SJSA1 (cell line): ENCODE measurements at places on chromosomes 4 and X. TPM values are rescaled to one million over a fixed set of nuclear protein-coding genes. Genes with fewer than 3 reads are reported as not detected.
A peak's percentile ranks its signal among the peaks of the same experiment; 100 is the strongest.

- DNase-seq, result no peak
- H3K4me1 ChIP-seq, result no peaks in the 10 kb centered on the region
- no peak overlapping the region for H3K4me3 ChIP-seq
- no peaks in the 10 kb centered on the region for H3K27me3 ChIP-seq
- no peak overlapping the region for H3K27ac ChIP-seq
Measured at GRCh38 chr4:172751550-172751949, 417.1 kb upstream of the GALNT7 start.

DNA sequence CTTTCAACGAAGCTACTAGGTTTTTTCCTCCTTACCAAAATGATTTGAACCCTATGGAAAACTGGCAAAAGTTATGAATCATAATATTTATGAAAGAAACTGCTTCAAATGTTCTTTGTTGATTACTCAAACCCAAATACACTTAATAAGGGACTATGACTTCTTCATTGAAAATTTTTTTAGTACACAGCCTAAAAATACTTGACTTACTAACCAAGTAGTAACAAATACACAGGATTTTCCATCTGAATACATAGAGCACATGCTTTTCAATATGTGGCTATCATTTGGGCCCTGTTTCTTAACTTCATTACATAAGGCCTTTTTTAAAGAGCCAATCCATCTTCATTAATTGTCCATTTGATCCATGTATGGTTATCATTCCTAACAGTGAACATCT is 171.5 kb downstream of the FBXW7 start:
- peaks cover 13% of the 10 kb centered on the region for H3K4me1 ChIP-seq
- no peak for DNase-seq
- H3K27ac ChIP-seq, result no peak overlapping the region
- H3K27me3 ChIP-seq, result no peaks in the 10 kb centered on the region
- no peaks in the 10 kb centered on the region; the same call in 1 of the 2 replicates for H3K36me3 ChIP-seq

- no peak overlapping the region for H3K27ac ChIP-seq
- no peak overlapping the region for H3K4me3 ChIP-seq
- H3K36me3 ChIP-seq, result no peaks in the 10 kb centered on the region
- no peaks in the 10 kb centered on the region for H3K4me1 ChIP-seq
- H3K27me3 ChIP-seq, result peaks cover 3% of the 10 kb centered on the region; the same call in 1 of the 2 replicates
Measured at GRCh38 chr4:85370400-85371032, 104.4 kb upstream of the ARHGAP24 start.

DNA sequence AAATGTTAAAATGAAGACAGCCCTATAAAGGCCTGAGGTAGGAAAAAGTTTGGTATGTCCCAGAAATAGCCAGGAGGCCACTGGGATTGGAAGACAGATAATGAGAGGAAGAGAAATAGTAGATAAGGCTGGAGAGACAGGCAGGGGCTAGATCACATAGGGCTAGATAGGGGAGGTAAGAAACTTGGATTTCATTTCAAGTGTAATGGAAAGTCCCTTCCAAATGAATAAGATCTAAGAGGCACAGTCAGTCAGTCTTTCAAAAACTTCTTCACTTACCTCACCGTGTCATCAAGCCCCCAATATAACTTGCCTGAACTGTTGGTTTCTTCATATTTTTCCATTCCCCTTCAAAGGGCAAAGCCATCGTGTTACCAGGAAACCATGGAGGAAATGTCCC is 121.8 kb downstream of the SPCS3 start:
- no peak overlapping the region for H3K27ac ChIP-seq
- no peaks in the 10 kb centered on the region for H3K27me3 ChIP-seq
- peaks cover 48% of the 10 kb centered on the region for H3K4me1 ChIP-seq
- no peak for DNase-seq
- H3K4me3 ChIP-seq, result no peak overlapping the region

DNA sequence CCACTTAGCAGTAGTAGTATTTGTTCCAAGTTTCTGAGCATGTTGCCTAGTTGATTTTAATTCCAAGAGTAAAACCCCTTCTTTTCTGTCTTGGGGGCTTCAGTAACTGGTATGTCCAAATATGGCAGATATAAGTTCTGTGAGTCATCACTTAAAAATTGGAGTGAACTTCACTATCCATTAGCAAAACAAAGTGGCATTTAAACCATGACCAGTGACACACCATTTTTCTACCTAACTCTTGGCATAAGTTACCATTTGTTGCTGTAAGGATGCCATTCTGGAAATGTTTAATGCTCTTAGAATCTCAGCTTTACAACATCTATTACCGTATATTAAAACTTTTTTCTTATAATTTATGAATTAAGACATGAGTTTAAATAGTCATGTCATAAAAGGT is 102.0 kb downstream of the CBR4 start:
- DNase-seq, result no peak
- no peak overlapping the region for H3K4me3 ChIP-seq
- peaks cover 35% of the 10 kb centered on the region for H3K4me1 ChIP-seq
- no peaks in the 10 kb centered on the region for H3K27me3 ChIP-seq
- peak overlapping the region; percentile 88 for H3K27ac ChIP-seq

- H3K4me1 ChIP-seq, result no peaks in the 10 kb centered on the region
- no peaks in the 10 kb centered on the region for H3K27me3 ChIP-seq
- H3K36me3 ChIP-seq, result no peaks in the 10 kb centered on the region
- H3K4me3 ChIP-seq, result no peak overlapping the region
Measured at GRCh38 chr4:67343199-67343598, 202.1 kb downstream of the CENPC start.

DNA sequence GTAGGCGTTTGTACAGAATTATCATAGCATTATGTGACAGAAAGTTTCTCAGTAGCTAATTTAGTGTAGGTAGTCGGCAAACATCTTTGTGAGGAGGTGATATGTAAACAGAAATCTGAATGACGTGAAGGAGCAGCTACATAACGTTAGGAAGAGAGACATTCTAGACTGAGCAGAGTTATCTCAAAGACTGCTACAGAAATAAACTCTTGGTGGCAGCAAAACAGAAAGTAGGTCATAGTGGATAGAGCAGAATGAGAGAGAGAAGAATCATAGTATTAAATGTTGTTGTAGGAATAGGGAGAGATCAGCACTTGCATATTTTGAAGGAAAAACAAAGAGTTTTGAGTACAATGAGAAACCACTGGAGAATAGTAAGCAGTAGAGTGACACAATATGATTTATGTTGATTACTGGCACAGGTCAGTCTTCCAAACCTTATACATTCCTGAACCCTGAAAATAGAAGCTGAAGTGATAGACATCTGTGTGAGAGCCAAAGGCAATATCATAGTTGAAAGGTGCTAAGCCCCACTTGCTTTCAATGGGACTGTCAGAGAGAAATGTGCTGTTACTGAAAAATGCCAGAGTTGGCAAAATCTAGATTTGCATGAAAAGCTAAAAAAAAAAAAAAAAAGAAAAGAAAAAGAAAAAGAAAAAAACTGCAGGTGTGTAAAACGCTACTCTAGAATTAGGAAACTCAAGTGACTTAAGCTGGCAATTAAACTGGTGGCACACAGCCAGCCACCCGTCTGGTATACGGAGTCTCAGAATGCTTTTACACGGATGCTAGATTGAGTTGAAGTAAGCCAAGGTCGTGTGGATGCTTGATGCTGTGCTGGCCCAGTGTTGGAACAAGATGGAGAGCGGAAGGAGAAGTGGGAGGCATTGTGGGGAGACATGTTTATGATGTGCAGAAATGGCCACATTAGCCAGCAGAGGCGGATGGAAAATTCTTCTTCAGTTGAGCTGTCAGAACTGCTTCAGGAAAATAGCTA is 750.2 kb upstream of the HS3ST1 start:
- H3K36me3 ChIP-seq, result no peaks in the 10 kb centered on the region
- H3K4me1 ChIP-seq, result no peaks in the 10 kb centered on the region
- no peak for DNase-seq
- H3K27me3 ChIP-seq, result no peaks in the 10 kb centered on the region
- H3K27ac ChIP-seq, result no peak overlapping the region

DNA sequence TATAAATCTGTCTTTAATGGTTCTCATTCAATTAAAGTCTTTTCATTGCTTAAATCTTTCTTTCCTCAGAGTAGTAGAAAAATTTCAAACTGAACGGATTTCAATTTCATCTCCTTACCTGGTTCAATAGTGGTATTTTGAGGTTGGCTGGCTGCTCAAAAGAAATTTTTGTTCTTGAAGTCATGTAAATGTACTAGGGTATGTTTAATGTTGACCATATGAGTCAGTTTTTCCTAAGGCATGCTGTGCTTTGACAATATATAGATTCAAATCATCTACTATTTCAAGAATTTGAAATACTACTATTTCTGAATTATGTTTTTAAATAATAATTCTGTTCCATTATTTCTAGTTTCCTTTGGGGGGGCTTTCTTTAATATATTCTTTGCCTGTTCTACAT is 105.5 kb downstream of the PACRGL start:
- no peaks in the 10 kb centered on the region for H3K4me1 ChIP-seq
- H3K36me3 ChIP-seq, result no peaks in the 10 kb centered on the region
- H3K27ac ChIP-seq, result no peak overlapping the region
- H3K4me3 ChIP-seq, result no peak overlapping the region
- no peak for DNase-seq
- H3K27me3 ChIP-seq, result no peaks in the 10 kb centered on the region

DNA sequence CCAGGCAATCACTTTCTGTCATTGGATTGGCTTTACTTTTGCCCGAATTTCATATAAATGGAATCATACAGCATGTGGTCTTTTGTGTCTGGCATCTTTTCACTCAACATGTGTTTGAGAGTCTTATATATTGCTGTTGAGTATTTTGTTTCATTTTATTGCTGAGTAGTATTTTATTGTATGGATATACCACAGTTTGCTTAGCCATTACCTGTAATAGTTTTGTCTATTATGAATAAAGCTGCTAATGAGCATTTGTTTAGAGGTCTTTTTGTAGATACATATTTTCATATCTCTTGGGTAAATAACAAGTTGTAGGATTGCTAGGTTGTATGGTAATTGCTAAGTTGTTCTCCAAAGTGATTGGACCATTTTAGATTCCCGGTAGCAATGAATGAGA is 105.7 kb downstream of the WWC2 start:
- H3K4me1 ChIP-seq, result 0 out of 2 replicates have a peak, but pooled peaks cover 4% of the 10 kb centered on the region
- peaks cover 49% of the 10 kb centered on the region for H3K36me3 ChIP-seq
- H3K4me3 ChIP-seq, result no peak overlapping the region
- no peak overlapping the region for H3K27ac ChIP-seq
- no peak for DNase-seq
- no peaks in the 10 kb centered on the region for H3K27me3 ChIP-seq

- no peaks in the 10 kb centered on the region for H3K36me3 ChIP-seq
- H3K4me3 ChIP-seq, result no peak overlapping the region
- H3K27me3 ChIP-seq, result no peaks in the 10 kb centered on the region
- DNase-seq, result no peak
- no peak overlapping the region for H3K27ac ChIP-seq
- 0 out of 2 replicates have a peak, but pooled peaks cover 3% of the 10 kb centered on the region for H3K4me1 ChIP-seq
Measured at GRCh38 chr4:138405466-138405891, 163.3 kb upstream of the SLC7A11 start.

GRCh38 chr4:8700531-8700930 is 108.0 kb downstream of the CPZ start:
- DNase-seq, result no peak
- H3K27me3 ChIP-seq, result no peaks in the 10 kb centered on the region
- no peaks in the 10 kb centered on the region for H3K36me3 ChIP-seq
- no peak overlapping the region for H3K27ac ChIP-seq

- H3K4me1 ChIP-seq, result peaks cover 15% of the 10 kb centered on the region
- no peak overlapping the region for H3K4me3 ChIP-seq
- H3K27me3 ChIP-seq, result no peaks in the 10 kb centered on the region
- no peak for DNase-seq
Measured at GRCh38 chr4:139942241-139942640, 211.7 kb downstream of the MAML3 start.

GRCh38 chr4:94576210-94576609 is 124.5 kb downstream of the PDLIM5 start:
- H3K27me3 ChIP-seq, result no peaks in the 10 kb centered on the region
- no peak overlapping the region for H3K4me3 ChIP-seq
- peaks cover 14% of the 10 kb centered on the region for H3K4me1 ChIP-seq
- peaks cover 18% of the 10 kb centered on the region for H3K36me3 ChIP-seq

DNA sequence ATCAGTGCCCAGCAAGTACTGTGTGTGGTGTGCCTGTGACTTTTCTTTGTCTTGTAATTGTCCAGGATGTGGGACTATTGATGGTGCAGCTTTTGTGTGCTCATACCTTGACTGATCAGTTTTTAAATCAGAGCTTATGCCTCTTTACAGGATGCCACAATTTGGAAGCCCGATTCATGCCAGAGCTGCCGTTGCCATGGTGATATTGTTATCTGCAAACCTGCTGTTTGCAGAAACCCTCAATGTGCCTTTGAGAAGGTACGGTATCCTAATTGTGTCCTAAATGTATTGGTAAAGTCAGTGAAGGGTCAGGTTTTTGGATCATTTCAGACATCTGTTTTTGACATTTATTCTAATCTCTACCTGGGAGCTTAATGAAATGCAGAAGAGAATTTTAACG is 180.2 kb downstream of the FRAS1 start:
- no peaks in the 10 kb centered on the region for H3K4me1 ChIP-seq
- no peaks in the 10 kb centered on the region for H3K27me3 ChIP-seq
- no peak overlapping the region for H3K27ac ChIP-seq
- no peak overlapping the region for H3K4me3 ChIP-seq

DNA sequence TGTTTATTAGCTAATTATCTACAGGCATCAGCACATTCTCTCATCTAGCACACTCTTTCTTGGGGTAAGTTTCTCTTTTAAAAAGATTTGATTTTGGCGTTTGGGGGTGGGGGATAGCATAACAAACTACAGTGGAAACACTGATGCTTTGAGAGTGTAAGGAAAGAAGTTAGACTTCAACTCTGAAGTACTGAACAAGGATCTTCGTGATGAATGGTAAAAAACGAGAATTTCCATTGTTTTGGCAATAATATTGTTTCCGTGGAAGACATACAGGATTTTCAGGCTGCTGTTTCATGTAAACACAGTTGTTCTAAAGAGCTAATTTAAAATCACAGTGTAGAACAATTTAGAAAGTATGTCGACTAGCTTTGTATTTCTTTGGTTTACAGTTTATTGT is 451 bp downstream of the LPAR4 start:
- no peak overlapping the region for H3K27ac ChIP-seq
- no peaks in the 10 kb centered on the region for H3K27me3 ChIP-seq
- H3K4me1 ChIP-seq, result no peaks in the 10 kb centered on the region
- H3K36me3 ChIP-seq, result no peaks in the 10 kb centered on the region

- H3K4me3 ChIP-seq, result no peak overlapping the region
- no peak overlapping the region for H3K27ac ChIP-seq
- H3K36me3 ChIP-seq, result no peaks in the 10 kb centered on the region
- H3K4me1 ChIP-seq, result no peaks in the 10 kb centered on the region
Measured at GRCh38 chr4:156496797-156497196, 474.8 kb downstream of the PDGFC start.

GRCh38 chrX:128975745-128976144 is 547.5 kb downstream of the SMARCA1 start:
- H3K27me3 ChIP-seq, result no peaks in the 10 kb centered on the region
- H3K4me1 ChIP-seq, result no peaks in the 10 kb centered on the region
- no peak for DNase-seq
- H3K36me3 ChIP-seq, result no peaks in the 10 kb centered on the region
- no peak overlapping the region for H3K27ac ChIP-seq
- H3K4me3 ChIP-seq, result no peak overlapping the region

- no peaks in the 10 kb centered on the region for H3K27me3 ChIP-seq
- H3K27ac ChIP-seq, result no peak overlapping the region
- no peaks in the 10 kb centered on the region for H3K36me3 ChIP-seq
- no peak for DNase-seq
- H3K4me3 ChIP-seq, result no peak overlapping the region
- no peaks in the 10 kb centered on the region for H3K4me1 ChIP-seq
Measured at GRCh38 chr4:103306870-103307375, 108.8 kb upstream of the CENPE start.

Gene PDGFC
- 63.0 and 73.1 TPM in 2 replicates for total RNA-seq

Gene SOX3
- not detected in 2 replicates for total RNA-seq

Gene LRCH2
- 0.03 and 0.89 TPM in 2 replicates for total RNA-seq

Gene ANK2
- 3.4 and 5.4 TPM in 2 replicates for total RNA-seq

Gene GABRG1
- total RNA-seq, result not detected in 2 replicates

Gene CXCL3
- 0.34 TPM in 1 of 2 replicates, not detected in the other for total RNA-seq

Gene GABRE
- 9.8 and 17.1 TPM in 2 replicates for total RNA-seq

Gene PAGE4
- not detected in 2 replicates for total RNA-seq

Gene PCGF3
- total RNA-seq, result 24.8 and 26.1 TPM in 2 replicates

Gene GAGE12J
- total RNA-seq, result not detected in 2 replicates
